ENCODE measurements at places on chromosomes 11 and 22.
A peak's percentile ranks its signal among the peaks of the same experiment; 100 is the strongest.

- DNase-seq: no peak
These were observed 10.0 kb downstream of the SPTY2D1 start for GRCh38 chr11:18624161-18624560.

GRCh38 chr11:132093536-132094259 lies 723.3 kb downstream of the NTM start:
- no peak for DNase-seq

GRCh38 chr22:25702040-25702439 lies 39.9 kb upstream of the MYO18B start:
- DNase-seq: peak; percentile 47

DNA sequence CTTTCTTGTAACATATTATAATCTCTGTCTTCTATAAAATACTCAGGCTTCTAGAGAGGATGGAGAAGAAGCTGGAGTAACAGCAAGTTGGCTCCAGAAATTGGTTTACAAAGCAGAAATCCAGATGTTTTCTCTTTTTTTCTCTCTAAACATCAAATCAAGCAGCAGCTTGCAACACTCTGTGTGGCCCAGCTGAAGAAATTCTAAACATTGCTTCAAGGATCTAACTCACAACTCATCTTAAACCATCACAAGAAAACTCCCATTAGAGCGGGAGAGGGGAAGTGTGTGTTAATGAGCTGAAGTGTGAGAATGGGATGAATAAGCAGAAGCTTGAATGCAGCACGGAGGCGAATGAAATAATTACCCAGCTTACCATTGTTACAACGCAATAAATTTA lies 146.5 kb downstream of the OPCML start:
- no peak for DNase-seq

DNA sequence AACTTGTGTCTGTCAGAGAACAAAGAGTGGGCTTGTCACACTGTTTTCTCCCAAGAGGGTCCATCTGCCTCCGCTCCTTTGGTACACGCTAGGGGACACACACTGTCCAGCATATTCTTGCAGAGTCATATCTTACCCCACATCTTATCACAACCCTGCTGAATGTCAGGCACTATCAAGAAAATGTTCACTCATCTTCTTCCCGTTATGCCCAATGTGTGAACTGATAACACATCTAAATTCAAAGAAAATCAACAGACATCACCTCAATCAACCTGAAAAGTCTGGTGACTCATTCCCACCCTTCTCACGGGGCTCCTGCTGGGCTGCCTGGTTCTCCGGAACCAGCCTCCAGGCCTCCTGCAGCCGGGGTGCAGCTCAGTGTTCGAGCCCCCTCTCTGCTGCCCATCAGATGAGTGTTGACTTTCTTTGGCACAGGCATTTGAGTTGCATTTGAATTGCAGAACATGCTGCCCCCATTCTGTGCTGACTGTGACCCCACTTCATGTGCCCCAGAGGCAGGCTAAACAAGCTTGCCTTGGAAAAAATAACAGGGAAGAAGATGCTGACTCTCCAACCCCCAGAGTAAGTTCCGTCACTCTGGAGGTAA lies 19.4 kb downstream of the GRAP2 start:
- no peak for DNase-seq

DNA sequence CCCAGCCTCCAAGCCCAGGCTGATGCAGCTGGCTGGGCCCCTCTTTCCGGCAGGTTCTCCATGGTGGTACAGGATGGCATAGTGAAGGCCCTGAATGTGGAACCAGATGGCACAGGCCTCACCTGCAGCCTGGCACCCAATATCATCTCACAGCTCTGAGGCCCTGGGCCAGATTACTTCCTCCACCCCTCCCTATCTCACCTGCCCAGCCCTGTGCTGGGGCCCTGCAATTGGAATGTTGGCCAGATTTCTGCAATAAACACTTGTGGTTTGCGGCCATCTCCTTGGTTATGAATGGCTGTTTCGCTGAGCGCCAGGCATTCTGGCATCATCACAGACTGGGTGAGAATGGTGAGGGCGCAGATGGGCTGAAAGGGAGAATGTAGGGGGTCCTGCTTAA lies 3.6 kb downstream of the PRDX5 start:
- no peak for DNase-seq

GRCh38 chr22:23178512-23179254 lies 1.6 kb upstream of the BCR start:
- peak; percentile 69 for DNase-seq

DNA sequence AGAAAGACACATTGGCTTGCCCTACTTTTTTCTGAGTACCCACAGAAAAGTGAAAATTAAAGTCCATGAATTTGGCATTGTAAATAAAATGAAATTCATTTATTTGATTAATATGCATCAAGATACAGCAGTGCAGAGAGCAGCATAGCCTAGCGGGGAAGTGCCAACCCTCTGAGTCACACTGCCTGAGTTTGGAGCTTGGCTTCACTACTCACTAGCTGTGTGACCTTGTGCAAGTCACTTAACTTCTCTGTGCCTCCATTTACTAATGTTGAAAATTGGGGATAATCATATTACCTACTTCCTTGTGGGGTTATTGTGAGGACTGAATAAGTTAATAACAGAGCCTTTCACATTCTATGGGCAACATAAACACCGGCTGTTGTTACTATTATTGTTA lies 111.5 kb upstream of the CSNK2A3 start:
- peak; percentile 7 for DNase-seq

DNA sequence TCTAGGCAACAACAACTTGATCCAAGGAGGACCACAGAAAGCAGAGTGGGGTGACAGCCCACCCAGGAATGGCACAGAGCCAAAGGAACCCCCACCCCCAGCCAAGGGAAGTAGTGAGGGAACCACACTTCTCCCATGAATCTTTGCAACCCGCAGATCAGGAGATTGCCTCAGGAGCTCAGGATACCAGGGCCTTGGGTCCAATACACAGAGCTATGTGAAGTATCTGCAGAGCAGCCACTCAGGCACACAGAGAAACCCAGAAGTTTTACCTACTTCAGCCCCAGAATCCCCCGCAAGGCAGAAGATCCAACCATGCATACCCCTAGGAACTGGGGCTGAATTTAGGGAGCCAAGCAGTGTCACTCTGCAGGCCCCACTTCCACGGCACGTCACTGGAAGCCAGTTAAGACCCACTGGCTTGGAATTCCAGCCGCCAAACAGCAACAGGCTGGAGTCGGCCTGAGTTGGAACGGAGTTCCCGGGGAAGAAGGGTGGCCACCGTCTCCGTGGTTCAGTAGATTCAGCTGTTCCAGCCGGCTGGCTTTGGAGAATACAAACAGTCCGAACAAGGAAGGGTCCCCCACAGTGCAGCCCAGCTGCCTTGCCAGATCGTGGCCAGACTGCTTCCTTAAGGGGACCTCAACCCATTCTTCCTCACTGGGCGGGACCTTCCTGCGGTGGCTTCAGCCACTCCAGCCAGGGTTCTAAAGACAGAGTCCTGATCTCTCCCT lies 174.1 kb downstream of the TTC28 start:
- no peak for DNase-seq

GRCh38 chr11:109208121-109208520 lies 213.9 kb upstream of the C11orf87 start:
- DNase-seq: no peak

- DNase-seq: no peak
These were observed 13.2 kb downstream of the PLXNB2 start for GRCh38 chr22:50294319-50294656.

DNA sequence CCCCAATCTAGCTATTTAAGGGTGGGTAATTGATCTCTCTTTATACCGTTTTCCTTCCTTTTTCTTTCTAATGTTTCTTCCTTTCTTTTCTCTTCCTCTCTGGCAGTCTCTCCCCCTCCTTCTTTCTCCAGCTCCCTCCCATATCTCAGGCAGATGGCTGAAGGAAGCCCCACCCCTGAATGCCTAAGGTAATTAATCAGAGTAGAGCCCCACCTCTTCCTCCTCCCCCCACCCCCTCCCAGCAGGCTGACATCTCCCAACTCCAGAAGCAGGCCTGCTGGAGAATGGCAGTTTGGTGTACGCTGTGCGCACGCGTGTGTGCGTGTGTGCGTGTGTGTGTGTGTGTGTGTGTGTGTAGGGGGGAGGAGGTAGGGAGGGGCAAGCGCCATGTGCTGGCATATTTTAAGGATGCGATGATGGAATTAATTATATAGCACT lies 122.6 kb downstream of the APOL5 start:
- DNase-seq: peak; percentile 98

DNA sequence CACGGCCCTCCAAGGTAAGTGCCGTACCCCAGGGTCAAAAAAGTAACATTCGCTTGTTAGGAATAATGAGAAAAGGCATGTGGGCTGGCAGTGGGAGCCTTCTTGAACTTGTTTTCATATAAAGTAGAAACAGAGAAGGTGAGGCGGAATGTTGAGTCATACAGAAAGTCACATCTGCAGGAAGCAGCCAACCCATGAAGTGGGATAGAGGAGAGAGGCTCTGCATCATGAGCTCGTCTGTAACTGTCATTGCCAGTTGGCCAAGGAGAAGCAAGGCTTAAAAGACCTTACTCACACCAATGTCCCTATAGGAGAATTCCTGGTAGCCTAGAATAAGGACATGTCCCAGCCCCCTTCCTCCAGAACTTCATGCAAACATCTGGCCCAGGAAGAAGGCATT lies 253.3 kb downstream of the BUD13 start:
- no peak for DNase-seq

GRCh38 chr11:40227730-40228129 lies 1231.7 kb downstream of the LRRC4C start:
- DNase-seq: no peak

DNA sequence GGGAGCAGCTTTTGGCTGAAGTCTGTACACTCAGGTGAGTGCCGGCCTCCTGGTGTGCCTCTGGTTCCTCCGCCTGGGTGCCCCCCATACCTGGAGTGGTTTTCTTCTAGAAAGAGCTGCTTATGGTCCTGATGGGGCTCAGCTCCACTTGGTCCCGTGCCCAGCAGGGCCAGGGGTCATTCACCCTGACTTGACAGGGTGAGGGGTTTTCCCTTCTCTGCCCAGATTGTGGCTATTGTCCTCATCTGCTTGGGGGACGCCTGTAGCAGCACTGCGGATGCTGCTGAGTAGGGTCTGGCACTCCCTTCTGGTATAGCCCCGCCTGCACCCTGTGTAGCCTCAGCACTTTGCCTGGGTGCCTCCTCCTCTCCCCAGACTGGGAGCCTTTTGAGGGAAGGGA lies 8.2 kb downstream of the OMP start:
- DNase-seq: no peak

DNA sequence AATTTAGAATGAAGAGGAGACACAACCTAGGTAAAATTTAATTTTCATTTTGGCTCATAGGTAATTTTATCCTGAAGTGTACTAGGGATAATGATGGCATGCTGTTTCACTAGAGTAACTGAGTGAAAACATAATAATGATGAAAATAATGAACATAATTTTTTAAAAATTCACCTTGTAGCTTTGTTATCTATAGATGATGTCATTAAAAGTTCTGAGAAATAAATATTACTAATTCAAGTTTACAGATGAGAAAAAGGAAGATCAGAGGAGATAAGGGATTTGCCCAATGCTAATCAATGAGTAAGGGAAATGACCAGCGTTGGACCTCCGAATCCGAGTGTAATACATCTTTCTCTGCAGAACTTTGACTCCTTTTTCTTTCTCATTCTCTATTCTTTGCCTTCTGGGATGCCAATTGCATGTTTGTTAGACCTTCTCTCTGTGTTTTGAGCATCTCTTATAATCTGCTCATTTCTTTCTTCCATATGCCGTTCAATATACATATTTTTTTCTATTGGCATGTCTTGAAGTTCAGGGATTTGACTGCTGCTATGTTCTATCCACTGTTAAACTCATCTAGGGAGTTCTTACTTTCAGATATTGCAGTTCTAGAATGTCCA lies 186.5 kb downstream of the SNX19 start:
- DNase-seq: no peak

GRCh38 chr22:29795663-29796062 lies 28.5 kb downstream of the UQCR10 start:
- DNase-seq: no peak

DNA sequence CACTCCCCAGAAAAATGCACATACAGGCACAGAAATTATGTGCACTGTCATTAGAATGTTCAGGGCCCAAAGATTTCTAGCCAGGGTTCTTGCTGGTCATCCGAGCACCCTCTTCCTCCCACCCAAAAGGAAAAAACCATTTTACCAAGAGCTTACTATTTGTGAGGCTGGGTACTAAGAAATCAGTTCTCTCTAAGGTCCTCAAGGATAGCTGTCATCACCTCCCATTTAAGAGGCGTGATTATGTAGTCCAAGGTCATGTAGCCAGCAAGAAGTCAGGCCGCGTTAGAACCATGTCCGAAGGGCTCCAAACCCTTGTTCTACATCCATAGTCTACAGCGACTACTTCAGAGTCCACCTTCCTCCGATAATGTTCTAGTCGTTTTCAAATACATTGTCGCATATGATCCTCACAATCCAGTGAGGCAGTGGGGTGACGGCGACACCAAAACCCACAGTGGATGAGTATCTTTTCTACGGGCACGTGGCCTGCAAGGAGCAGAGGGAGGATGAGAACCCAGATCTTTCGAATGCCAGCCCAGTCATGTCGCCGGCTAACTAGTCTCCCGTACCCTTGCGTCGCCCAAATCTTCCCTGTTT lies 634 bp downstream of the TIMM8B start:
- peak; percentile 53 for DNase-seq

- DNase-seq: no peak
These were observed 58.7 kb downstream of the GAS2 start for GRCh38 chr11:22725079-22725478.

DNA sequence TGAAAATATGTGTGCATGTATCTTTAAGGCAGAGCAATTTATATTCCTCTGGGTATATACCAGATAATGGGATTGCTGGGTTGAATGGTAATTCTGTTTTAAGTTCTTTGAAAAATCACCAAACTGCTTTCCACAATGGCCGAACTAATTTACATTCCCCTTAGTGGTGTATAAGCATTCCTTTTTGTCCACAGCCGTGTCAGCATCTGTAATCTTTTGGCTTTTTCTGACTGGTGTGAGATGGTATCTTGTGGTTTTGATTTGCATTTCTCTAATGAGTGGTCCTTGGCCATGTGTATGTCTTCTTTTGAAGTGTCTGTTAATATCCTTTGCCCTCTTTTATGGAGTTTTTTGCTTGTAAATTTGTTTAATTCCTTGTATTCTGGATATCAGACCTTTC lies 24.3 kb downstream of the CCDC15 start:
- DNase-seq: no peak

DNA sequence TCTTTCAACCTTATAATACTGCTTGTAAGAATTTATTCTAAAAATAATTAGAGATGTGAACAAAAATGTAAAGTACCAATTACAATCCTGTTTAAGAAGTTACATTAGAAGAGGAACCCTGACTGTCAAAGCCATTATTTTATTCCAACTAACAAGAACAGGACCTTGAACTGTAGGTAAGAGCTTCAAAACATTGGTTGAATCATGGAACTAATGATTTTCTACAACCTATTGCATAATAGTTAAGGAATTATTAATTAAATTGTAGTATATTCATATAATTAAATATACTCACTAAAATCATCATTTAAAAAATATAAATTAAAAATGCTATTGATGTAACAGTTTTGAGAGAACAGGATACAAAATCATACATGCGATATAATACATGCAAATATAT lies 649.4 kb upstream of the KIRREL3 start:
- DNase-seq: no peak
